Substantia nigra (tissue), 51 donors: ENCODE measurements at places on chromosomes 4 and X.
A peak's percentile ranks its signal among the peaks of the same experiment; 100 is the strongest.

DNA sequence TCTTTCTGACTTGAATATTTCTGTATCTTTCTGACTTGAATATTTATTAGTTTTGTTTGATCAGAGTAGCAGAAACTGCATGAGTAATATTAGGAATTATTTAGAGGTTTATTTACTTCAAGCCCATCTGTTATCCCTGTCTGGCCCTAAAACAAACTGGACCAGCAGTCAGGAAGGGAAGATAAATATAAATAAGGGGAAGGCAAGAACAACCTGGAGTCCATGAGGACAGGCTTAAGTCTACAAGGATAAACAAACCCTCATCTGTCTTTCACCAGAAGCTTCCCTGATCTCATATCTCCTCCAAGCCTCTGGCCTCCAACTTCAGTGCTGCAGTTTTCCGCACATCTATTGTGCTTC is 524.9 kb downstream of the CENPC start:
- DNase-seq: no peak

DNA sequence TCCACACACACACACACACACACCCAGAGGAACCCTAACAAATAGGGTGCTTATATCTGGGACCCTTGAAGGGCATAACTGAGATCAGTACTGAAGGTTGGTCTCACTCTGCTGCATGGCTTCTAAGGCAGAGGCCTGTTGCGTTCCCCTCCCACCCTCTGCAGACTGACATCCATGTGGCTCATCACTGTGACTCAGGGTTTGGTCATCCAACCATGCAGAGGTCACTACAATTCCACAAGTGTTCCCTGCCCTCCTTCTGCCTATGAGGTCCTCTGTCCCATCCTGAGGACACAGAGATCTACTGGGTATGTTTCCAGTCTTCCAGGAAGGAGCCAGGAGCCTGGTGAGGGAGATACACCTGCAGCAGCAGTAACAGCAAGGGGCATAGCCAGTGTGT is 55.8 kb downstream of the XAGE2 start:
- DNase-seq: no peak

DNA sequence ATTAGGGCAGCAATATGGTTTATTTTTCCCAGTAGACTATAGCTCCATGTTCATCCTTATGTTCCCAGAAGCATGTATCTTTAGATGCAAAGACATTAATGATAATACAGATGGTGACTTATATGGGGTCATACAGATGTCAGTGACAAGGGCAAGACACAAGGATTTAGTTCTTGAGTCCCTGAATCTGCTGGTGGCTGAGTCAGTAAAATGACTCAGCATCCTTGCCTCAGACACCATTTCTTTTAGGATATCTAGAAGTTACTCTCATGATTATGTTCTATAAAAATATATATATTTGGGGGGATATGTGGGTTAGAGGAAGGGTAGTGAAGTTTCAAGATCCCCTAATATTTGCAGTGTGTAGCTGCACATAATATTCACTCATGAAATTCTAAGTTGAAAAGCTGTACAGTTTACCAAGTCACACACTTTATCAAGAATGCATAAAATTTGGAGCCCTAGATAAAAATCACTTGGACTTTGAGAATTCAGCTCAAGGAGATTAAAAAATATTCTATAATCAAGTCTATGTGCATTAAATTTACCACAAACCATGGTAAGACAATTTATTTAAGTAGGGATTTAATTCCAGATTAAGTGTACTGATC is 101.9 kb downstream of the LNX1 start:
- no peak for DNase-seq

- DNase-seq: no peak
Measured at GRCh38 chrX:6292599-6292998, 63.9 kb upstream of the NLGN4X start.

- no peak for DNase-seq
Measured at GRCh38 chr4:111952688-111953087, 192.6 kb upstream of the FAM241A start.

- DNase-seq: no peak
Measured at GRCh38 chr4:127140306-127140705, 492.5 kb upstream of the INTU start.

DNA sequence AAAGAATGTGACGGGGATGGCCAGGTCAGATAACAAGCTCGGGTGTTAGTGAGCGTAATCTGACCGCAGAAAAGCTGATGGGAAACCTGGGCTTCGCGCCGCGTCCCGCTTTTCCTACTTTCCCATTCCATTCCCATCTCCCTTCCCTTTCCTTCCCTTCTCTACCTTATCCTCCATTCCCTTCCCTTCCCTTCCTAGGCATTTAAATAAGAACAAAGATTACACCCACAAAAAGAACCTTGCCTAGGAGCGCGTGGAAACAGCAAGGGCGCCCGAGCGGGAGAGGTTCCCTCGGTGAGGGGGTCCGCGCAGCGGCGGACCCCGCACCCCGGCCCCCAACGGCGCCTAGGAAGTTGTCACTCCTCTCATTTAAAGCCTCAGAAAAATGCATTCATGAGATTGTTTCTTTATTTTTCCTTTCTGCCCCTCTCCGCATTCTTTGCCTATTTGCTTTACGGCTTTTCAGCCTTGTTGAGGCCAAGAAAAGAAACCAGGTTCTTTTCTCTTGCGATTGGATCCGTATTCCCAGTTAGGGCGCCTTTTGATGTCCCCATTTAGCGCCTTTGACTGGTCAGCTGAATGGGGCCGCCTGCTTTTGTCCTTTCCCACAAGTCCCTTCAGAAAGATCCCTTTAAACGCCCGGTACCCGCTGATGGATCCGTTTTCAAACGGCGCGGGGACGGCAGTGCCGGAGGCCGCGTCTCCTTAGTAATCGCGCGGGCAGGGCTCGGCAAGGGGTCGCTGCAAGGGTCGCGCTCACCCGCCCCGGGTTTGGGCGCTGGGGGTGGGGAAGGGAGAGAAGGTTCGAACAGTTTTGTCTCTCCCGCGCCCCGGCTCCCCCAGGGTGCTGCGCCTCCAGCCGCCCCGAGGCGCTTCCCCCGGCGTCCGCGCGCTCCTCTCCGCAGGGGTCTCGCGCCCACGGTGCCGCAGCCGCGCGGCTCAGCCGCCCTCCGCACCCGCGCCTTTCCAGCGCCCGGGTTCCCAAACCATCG is 54.1 kb upstream of the TMEM33 start:
- DNase-seq: no peak

- no peak for DNase-seq
Measured at GRCh38 chr4:8471211-8471875, 30.8 kb downstream of the TRMT44 start.

GRCh38 chr4:64385220-64385619 is 24.0 kb downstream of the TECRL start:
- DNase-seq: no peak

GRCh38 chr4:73693811-73694210 is 46.6 kb upstream of the CXCL8 start:
- no peak for DNase-seq

- DNase-seq: no peak
Measured at GRCh38 chr4:37664696-37665095, 21.5 kb downstream of the RELL1 start.

DNA sequence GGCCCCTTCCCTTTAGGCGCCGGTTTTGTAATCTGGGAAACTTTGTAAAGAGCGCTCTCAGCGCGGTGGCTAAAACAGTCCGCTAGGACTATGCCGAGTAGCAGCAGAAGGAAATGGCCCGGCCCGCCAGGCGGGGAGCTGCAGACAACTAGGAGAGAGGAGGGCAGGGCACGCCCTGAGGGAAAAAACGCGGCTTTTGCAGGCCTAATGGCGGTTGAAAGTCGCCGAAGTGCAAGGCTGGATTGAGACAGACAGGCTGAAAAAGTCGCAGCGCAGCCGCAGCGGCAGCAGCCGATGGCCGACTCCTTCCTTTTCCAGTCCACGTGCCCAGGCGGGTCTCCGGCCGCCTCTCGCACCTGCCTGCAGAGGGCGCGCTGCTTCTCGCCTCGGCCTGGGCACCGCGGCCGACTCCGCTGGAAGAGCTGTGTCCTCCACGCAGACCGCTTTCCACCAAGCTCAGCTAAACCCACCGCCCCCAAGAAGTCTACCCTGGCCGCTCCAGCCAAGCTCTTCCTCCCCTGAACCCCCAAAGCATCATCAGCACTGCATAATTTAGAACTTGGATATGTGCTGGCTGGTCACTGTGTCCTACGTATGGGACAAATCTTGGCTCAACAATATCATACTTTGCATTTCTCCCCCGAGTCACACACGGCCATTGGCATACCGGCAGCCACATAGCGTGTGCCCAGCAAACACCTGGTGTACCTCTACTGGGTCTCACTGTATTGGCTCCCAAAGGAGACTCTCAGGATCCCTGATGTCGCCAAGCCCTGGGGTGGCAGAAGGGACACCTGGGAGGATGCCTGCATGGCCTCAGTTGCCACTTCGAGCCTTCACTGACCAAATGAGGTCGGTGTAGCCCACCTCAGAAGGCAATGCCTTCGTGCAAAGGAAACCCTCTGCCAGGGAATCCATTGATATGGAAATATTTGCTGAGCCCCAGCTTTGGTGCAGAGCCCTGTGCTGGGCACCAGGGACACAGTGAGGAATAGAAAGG is 14.5 kb downstream of the SLC25A5 start:
- DNase-seq: peak; percentile 6

DNA sequence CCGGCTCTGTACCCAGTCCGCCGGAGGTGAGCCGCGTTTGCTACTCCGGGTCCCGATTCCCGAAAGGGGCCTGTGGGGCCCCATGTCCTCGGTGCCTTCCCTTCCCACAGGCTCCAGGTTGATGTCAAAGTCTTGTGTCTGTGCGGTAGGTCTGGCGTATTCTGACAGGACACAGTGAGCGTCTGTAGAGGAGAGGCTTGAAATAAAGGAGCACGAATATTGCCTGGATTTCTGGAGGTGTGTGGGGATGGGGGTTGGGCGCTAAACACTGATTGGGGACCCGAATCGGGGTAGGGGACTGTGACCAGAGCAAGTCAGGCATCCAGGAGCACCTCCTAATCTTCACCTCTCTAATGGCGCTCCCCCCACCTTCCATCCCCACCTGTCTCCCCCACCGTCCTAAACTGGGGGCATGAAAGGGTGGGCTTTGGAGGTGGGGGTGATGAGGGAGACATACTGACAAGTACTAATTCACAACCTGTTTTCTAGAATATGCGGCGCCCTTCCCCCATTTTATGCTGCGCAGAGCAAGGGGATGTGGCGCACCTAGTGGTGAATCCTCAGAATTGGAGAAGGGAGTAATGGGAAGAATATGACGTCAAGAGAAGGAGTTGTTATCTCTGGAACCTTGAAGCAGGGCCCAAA is 855 bp downstream of the GPRASP2 start:
- peak; percentile 8 for DNase-seq

DNA sequence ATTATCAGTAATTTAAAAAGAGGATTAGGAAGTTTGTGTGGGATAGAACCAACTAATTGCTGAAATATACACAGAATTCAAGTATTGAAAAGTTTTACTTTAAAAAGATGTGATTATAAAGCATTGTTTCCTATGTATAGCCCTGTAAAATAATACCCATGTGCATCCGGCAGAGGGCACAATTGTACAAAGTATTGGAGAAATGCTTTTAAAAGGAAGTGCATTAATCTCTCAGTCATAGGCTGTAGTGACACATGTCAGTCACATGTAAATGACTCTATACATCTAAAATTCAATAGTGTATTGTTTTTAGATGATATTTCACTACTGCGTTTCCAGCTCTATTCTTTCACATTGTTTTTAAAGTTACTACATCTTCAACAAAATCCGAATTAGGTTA is 9.7 kb upstream of the GEMIN8 start:
- peak; percentile 10 for DNase-seq

- DNase-seq: no peak
Measured at GRCh38 chrX:116009861-116010710, 160.5 kb upstream of the AGTR2 start.

DNA sequence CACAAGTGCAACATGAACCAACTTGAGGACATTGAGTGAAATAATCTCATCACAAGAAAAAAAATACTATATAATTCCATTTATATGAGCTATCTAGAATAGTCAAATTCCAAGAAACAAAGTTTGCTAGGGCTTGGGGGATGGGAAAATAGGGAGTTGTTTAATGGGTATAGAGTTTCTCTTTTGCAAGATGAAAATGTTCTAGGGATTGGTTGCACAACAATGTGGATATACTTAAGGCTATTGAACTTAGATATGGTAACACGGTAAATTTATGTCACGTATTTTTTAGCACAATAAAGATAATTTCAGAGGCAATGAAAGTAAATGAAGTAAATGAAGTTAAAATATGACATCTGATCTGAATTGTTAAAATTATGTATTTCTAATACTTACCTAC is 7.9 kb downstream of the MFSD8 start:
- no peak for DNase-seq

GRCh38 chr4:105194328-105195231 is 47.9 kb downstream of the TET2 start:
- DNase-seq: no peak

DNA sequence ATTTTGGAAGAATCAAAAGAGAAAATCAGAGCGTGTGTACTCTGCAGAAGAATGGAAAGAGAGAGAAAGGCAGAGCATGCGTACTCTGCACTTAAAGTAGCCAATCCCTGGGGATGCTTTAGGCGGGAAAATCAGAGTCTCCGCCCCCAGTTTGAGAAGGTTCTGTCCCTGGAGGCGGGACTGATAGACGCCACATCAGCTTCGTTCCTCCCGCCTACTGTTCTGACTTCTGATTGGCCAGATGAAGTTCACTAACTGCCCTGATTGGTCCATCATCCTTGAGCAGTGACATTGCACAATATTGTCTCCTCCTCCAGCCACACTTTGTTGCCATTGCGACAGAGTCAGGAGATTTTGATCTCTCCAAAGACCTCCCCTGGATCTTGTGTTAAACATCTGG is 23.8 kb downstream of the SSX1 start:
- no peak for DNase-seq
